HT-29 (cell line): ENCODE measurements at places on chromosomes 16 and 17. TPM values are rescaled to one million over a fixed set of nuclear protein-coding genes. Genes with fewer than 3 reads are reported as not detected.

The EXOSC6 gene
- total RNA-seq: 27.5 and 28.5 TPM in 2 replicates

The RGS9 gene
- total RNA-seq: 0.13 TPM in 1 of 2 replicates, not detected in the other

The KDM8 gene
- total RNA-seq: 3.9 and 6.0 TPM in 2 replicates

The SLFN13 gene
- total RNA-seq: not detected in 2 replicates

The GCGR gene
- 0.71 and 2.2 TPM in 2 replicates for total RNA-seq

The CBFA2T3 gene
- 0.03 TPM in 1 of 2 replicates, not detected in the other for total RNA-seq

The CCDC102A gene
- total RNA-seq: 7.6 and 7.7 TPM in 2 replicates

The CAMTA2 gene
- 3.2 and 7.3 TPM in 2 replicates for total RNA-seq

The MYCBPAP gene
- total RNA-seq: not detected in 2 replicates

The ITGAD gene
- not detected in 2 replicates for total RNA-seq

The ODAD4 gene
- 0.55 and 0.64 TPM in 2 replicates for total RNA-seq

The SAT2 gene
- 3.2 and 5.4 TPM in 2 replicates for total RNA-seq

The LONP2 gene
- 22.2 and 22.4 TPM in 2 replicates for total RNA-seq

DNA sequence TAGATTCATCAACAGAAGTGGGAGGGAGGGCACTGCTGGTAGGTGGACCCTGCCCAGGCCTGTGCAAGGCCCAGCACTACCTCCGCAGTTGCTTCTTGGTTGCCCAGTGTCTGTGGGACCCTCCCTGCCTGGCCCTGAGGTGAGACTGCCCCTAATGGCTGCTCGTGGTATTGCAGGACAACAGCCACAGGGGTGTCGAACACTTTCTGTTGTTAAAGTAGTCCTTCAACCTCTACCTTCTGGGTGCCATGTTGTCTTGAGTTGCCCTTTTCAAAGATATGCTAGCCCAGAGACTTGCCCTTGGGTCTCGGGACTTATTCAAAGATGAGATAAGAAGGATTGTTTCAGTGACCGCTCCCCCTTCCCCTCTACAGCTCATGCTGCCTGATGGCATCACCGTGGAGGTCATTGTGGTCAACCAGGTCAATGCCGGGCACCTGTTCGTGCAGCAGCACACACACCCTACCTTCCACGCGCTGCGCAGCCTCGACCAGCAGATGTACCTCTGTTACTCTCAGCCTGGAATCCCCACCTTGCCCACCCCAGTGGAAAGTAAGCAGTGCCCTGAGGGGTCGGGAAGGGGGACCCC is 29.1 kb downstream of the AKAP1 start:
- peak; percentile 66 for DNase-seq

- DNase-seq: no peak
Observed at GRCh38 chr17:2064980-2065785, 10.3 kb downstream of the HIC1 start.

DNA sequence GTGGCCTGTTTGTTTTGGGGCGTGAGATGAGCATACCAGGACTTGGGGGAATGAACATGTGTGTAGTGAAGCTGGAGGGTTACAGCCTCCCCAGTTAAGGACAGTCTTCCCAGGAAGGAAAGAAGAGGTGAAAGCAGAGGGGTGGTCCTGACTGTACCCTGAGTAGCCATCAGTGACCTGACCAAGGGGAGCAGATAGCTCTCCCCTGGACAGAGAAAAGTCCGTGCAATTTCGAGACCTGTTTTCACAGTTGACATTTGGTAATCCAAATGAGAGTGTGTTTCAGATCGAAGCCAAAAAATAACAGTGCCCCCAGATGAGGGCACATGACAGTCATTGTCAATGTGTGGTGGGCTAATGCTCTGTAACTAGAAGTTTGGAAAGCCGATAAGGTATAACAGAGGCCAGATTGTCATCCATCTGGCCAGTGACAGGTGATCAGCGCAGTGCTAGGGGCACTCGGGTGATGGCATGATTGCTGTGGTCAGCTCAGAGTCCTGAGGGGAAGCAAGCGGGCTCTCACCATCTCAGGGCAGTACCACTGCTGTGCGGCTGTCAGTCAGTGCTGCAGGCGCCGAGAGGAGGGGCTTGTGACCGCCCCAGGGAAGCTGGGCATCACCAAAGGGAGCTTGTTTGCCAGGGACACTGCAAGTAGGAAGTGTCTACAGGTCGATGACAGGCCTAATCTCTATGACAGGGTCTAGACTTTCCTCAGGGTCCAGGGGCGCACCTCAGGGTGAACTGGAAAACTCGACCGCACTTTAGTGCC is 1.1 kb upstream of the NME2 start:
- peak; percentile 16 for DNase-seq

GRCh38 chr16:15487336-15488284 is 53.2 kb downstream of the BMERB1 start:
- no peak for DNase-seq

DNA sequence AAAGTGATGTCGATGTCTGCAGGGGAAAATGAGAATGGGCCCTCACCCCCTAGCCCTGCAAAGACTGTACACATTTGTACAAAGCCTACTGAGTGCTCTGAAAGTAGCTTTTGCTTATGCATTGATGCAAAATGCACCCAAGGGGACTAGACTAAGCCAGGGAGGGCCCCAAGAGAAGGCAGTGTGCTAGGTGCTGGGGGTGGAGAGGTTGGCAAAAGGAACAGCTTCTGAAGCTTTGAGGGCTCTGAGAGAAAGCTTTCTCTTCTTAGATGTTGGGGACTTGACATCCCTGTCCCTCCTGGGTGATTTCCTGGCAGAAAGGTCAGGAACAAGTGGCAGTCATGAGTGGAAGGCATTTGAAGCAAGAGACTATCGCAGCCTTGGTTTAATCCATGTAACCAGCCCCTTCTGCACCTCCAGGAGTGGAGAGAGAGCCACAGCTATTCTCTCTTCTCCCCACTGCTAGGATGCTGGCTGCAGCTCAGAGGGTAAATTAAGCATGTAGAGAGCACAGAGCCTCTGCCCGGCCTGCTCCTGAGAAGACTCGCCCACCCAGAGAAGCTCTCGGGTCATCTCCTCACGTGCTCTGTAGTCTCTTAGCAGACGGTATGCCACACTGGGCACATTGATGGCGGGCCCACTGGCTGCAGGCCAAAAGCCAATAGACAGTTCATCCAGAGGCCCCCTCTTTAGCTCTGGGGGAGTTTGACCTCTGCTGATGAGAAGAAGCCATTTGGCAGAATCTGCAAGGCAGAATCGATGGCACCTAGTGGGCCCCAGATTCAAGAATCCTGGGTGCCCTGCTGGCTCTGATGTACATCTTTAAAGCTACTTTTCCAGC is 221.4 kb downstream of the MSI2 start:
- no peak for DNase-seq

- DNase-seq: no peak
Observed at GRCh38 chr16:12815361-12815760, 11.7 kb upstream of the CPPED1 start.

- no peak for DNase-seq
Observed at GRCh38 chr16:31149894-31150890, at the start of gene PRSS36. Gene PRSS36 (minus strand): TSS chr16:31150066. CDS start chr16:31150035, 31 bp downstream.

- DNase-seq: peak; percentile 86
Observed at GRCh38 chr17:2122641-2123302, 67.9 kb downstream of the HIC1 start.

DNA sequence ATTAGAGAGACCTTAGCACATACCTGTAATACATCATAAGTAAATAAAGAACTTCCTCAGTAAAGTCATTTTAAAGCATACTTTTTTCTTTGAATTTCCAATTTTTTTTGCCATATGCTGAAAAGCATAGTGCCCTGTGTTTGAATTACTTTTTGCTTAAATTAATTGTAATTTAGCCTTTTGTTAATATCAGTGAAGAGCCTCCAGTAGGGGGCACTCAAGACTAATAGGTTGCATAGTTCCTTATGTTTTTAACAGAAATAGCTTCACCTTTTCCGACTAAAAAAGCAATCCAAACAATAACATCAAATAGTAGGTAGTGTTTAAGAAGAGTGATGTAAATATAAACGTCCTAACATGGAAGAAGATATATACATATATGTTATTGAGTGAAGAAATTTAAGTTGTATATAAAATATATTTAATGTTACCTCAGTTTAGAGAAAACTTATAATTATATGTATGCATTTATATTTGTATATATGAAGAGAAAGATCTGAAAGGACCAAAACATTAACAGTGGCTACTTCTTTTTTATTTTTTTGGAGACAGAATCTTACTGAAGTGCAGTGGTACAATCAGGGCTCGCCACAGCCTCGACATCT is 18.6 kb downstream of the RAD51C start:
- peak; percentile 81 for DNase-seq

DNA sequence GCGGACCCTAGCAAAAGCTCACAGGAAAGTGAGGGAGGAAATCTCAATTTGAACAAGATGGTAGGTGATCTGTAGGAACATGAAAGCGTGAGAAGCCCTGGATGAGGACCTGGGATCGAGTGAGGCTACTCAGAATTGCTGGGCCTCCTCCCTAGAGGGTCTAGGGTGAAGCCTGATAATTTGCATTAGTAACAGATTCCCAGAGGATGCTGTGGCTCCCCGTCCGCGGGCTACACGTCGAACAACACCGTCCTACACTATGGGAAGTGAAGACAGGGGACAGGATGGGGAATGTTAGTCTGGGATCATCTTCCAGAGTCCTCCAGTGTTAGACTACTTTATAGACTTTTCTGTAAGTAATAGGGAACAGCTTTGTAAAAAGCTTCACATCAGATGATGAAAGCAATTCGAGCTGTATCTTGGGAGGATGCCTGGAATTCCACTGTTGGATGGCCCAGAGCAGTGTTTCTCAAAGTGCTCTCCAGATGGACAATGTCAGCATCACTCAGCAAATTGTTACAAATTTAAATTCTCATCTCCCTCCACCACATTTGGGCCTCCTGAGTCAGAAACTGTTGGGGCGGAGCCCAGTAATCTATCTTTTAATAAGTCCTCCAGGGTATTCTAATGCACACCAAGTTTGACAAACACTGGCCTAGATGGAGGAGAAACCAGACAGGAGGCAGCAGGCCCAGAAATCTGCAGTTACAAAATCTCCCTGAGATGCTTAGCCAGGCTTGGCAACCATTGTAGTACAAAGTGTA is 6.5 kb downstream of the FNDC8 start:
- DNase-seq: no peak

- no peak for DNase-seq
Observed at GRCh38 chr17:76445697-76446448, 7.1 kb downstream of the UBE2O start.

- no peak for DNase-seq
Observed at GRCh38 chr16:630249-630814, 453 bp upstream of the WFIKKN1 start.

DNA sequence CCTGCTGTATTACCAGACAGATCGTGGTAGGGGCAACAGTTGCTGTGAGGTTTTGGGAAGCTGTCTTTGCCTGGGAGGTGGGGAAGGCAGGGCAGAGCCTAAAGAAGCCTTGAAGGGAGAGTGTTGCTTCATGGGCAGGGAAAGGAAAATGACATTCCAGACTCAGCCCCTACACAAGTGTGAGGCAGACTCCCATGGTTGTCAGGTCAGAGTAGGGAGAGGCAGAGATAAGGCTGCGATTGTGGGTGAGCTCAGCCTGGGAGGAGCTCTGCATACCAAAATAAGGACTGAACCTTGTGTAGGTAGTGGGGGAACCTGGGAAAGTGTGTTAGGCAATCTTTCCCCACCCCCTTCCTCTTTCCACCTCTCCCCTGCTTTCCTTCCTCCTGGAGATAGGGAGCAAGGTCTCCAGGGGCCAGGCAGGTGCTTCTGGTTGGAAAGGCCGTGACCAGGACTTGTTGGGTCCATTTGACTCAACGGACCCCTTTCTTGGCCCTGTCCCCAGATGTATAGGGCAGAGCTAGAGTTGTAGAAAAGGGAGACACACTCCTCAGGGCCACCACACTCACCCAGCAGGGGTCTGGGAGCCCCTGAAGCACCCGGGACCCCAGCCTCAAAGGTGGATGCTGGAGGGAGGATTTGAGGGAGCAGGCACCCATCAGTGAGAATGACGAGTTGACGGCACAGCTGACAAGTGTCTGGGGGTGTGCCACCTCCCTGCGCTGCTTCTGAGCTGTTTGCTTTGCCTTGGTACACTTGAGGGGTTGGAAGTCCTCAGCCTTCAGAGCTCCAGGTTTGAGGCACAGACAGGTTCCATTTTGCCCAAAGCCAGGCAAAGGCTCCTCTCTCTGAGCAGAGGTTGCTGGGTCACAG is 18.5 kb upstream of the TOB1 start:
- peak; percentile 88 for DNase-seq

- DNase-seq: no peak
Observed at GRCh38 chr17:11814655-11815262, 182.5 kb downstream of the ZNF18 start.

DNA sequence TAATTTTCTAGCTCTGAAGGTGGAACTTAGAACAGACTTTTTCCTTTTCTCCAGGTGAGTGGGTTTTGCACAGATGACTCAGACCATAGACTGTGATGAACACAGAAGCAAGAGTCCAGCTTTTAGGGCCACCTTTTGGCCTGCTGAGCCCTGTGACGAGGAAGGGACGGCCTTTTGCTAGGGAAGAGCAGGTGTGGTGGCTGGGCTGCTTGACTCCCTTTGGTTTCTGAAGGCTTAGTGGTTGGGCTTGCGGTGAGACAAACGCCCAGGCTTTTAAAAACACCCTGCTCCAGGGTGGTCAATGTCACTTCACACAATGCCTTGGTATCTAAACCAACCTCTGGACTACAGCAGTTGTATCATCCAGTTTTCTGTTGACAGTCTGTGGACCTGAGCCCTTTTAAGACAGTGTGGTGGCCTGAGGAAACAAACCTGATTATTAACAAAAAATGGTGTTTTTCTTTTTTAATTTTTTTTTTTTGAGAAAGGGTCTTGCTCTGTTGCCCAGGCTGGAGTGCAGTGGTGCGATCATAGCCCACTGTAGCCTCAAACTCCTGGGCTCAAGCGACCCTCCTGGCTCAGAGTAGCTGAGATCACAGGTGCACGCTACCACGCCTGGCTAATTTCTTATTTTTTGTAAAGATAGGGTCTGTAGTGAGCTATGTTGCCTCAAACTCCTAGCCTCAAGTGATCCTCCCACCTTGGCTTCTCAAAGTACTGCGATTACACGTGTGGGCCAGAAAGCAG is 134.0 kb downstream of the SNX29 start:
- DNase-seq: no peak

DNA sequence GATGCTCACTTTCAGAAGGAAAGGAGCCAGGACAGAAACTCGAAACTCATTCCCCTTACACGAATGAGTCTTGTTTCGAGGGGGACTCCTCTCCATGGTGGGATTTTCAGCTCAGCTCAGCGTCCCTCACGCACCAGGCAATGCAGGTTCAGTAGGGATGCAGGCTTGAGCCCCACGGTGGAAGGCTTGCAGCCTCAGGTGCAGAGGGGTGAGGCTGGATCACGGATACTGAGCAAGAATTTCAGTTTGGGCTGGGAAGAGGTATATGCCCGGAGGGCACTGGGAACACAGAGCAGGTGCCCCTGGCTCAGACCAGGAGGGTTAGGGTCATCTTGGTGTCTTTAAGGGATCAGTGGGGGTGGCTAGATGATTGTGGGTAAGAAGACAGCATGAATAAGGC is 344.9 kb upstream of the TNRC6C start:
- DNase-seq: no peak
